ENCODE measurements at places on chromosomes 12 and 14.

- DNase-seq, result no peak
Measured at GRCh38 chr14:98503086-98503815, 768.7 kb downstream of the BCL11B start.

GRCh38 chr14:94173885-94174603 lies at the start of gene PPP4R4:
Gene PPP4R4, plus strand, starts transcription at chr14:94174322. Its CDS starts 144 bp downstream, at chr14:94174466.
- peak; percentile 77 for DNase-seq

DNA sequence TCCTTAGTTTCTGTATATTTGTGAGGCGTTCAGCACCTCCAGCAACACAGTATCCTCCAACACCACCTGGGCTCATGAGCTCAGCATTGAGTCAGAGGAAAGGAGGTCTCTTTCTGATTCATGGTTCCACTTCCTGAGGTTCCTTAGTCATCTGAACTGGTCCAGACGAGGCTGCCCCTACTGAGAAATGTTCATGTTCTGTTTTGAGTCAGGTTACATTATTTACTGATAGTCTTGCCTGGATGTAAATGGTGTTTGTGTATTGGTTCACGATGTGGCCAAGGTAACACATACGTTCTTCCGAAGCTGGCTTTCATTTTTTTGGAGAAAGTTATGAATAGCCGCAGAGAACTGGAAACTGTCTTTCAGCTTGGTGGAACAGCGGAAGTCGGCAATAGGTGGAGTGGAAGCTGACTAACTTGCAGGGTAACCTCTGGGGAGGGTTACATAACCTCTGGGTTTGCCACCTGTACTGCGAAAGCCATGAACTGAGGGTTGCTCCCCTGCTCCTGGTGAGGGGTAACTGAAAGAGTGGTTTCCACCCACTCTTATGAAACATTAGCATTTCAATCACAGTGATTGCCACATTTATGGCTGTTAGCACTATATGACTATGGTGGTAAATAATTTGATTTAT lies 42.2 kb upstream of the MANSC4 start:
- no peak for DNase-seq

DNA sequence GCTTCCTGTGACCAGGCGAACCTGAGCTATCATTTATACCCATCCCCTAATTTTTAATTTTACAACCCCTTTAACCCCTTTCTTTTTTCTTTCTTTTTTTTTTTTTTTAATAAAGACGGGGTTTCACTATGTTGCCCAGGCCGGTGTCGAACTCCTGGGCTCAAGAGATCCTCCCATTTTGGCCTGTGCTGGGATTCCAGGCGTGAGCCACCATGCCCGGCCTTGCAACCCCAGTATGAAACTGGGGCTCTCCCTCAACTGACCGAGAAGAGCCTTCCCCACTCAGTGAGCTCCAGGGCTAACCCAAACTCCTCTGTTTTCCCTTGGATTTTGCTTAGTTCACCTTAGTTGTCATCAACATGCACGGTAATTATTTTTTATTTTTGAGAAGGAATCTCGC lies 992 bp downstream of the CPSF2 start:
- no peak for DNase-seq

GRCh38 chr12:5295996-5296395 lies 135.9 kb upstream of the NTF3 start:
- DNase-seq, result no peak

DNA sequence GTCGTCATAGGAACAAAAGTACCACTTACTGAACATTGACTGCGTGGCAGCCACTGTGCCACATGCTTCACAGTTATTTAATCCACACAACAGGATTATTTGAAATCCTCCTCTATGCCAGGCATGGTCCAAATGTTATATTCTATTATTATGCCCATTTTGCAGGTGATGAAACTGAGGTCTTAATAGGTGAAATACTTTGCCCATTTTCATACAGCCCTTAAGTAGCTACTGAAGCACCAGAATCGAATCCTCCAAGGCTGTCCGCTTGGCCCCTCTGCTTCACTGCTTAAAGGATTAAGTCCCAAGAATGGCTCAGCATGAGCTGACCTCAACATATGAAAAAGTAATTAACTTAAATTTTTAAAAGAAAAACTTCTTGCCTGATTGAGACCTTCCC lies 212.8 kb downstream of the EGLN3 start:
- DNase-seq, result no peak

GRCh38 chr14:91170504-91171121 lies 56.7 kb downstream of the DGLUCY start:
- peak; percentile 52 for DNase-seq

DNA sequence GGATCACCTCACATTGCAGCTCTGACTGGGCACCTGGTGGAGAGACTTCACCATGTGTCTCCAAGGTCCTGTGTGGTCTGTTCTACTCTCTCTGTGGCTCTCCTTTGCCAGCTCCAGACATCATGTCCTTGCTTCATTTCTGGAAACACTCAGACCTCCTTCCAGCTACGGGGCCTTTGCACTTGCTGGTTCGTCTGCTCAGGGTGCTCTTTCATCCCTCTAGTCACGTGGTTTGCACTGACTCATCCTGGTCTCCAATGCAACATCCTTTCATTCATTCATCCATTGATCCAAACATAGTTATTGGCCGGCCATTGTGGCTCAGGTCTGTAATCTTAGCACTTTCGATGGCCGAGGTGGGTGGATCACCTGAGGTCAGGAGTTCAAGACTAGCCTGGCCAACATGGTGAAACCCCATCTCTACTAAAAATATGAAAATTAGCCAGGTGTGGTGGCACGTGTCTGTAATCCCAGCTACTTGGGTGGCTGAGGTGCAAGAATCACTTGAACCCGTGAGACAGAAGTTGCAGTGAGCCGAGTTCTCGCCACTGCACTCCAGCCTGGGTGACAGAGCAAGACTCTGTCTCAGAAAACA lies 23.9 kb upstream of the CCDC63 start:
- DNase-seq, result no peak

DNA sequence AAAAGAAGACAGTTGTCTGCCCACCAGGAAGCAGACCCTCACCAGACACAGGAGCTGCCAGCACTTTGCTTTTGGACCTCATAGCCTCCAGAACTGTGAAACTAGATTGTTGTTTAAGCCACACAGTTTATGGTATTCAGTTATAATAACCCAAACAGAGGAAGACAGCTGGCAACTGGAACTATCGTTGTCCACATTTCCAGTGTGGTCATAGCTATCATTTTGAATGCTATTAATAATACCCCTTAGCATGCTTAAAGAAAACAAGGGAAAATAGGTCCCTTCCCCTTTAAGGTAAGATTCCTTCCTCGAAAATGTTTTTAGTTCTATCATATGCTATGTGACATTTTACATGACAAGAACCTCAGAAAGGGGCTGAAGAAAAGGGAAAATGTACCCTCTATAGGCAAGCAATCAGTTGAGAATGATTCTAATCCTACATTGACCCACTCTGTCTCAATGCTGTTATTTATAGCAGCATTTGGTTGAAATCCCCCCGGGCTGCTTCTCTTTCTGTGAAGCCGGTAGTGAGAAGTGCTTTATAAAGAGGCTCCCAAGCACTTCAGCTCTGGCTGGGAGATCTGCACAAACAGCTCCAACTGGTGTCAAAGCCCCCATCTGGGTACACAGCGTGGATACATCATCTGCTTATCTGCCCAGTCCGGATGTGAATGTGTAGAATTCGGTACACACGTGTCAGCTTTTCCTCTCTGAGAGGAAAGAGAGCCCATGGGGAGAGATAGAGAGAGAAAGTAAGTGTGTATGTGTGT lies 221.2 kb upstream of the FLRT2 start:
- no peak for DNase-seq

GRCh38 chr14:49946320-49947141 lies 53.6 kb downstream of the ARF6 start:
- DNase-seq, result peak; percentile 22

- DNase-seq, result no peak
Measured at GRCh38 chr12:104514092-104514810, 57.5 kb downstream of the CHST11 start.

- no peak for DNase-seq
Measured at GRCh38 chr12:127430401-127430800, 836.6 kb upstream of the TMEM132C start.

DNA sequence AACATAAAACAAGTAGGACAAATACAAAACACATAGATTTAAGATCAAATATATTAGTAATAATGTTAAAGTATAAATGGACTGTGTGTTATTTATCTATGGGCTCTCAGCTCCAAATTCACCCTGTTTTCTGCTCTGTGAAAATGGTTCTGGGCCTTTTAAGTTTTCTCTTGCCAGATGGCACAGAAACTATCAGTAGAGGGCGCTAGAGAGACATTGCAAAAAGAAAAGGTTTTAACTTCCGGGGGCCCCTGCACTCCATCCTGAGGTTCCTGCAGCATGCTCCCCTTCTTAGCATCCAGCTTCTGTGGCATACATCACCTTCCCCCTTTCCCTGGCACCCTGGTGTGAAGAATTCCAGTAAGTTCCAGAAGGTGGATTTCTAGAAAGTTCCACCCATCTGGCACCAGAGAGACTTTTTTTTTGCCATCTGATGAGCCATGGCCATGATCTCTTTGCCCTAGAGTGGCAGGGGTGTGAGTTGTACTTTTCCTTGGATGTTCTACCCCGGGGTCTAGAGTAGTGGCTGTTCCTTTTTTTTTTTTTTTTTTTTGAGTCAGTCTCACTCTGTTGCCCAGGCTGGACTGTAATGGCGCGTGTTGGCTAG lies 29.3 kb downstream of the ZCRB1 start:
- no peak for DNase-seq

DNA sequence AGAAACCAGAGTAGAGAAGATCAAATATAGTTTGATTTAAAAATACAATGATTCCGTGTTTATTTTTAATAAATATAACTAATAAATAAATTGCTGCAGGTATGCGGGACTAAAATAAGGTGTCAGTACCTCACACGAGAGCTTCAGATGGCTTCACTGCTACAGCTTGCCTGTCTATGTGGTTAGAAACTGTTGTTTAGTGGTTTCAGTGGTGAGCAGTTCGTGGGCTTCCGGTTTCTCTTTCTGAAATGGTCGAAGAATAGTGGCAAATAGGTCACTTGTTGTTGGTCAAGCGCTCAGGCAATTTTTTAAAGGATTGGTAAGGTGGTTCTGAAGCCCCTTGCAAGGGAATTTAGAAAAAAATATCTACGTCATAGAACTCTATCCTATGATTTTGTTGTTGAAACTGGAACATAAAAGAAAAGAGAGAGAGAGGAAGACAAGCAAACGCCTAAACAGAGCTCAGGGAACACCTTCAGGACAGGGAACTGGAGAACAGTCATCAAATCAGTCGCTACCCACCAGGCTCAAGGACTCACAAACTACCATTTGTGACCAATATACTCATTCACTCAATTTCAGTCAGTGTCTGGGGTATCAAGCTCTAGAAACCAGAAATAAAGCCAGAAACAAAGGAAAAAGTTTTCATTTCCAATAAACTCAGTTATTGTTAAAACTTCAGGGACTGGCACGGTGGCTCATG lies 31.3 kb downstream of the GABARAPL1 start:
- DNase-seq, result no peak

DNA sequence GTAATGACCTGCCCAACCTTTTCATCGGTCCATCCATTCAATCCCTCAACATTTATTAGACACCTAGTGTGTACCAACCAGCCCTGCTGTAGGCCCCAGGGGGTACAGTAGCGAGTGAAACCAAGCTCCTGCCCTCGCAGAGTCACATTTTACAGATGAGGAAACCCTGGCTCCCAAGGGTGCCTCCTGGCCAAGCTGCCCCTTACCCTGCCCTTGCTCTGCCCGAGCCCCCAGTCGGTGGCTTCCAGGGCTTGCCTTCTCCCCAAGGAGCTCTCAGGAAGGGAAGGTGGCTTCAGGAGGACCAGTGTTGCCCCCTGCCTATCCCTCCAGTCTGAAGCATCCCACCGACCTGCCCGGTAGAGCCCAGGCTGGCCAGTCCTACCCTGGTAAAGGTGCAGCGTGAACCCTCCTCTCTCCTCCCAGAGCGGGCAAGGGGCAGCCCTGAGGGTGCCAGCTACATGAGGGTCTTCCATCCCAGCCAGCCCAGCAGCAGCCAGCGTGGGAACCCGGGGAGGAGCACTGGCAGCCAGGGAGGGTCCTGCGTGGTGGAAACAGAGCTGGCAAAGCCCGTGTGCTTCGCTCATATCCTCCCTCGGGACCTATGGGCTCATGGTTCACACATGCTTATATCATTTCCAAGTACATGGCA lies 670 bp upstream of the BEGAIN start:
- DNase-seq, result peak; percentile 51

GRCh38 chr12:133130808-133131128 lies 341 bp downstream of the ZNF10 start:
- no peak for DNase-seq

DNA sequence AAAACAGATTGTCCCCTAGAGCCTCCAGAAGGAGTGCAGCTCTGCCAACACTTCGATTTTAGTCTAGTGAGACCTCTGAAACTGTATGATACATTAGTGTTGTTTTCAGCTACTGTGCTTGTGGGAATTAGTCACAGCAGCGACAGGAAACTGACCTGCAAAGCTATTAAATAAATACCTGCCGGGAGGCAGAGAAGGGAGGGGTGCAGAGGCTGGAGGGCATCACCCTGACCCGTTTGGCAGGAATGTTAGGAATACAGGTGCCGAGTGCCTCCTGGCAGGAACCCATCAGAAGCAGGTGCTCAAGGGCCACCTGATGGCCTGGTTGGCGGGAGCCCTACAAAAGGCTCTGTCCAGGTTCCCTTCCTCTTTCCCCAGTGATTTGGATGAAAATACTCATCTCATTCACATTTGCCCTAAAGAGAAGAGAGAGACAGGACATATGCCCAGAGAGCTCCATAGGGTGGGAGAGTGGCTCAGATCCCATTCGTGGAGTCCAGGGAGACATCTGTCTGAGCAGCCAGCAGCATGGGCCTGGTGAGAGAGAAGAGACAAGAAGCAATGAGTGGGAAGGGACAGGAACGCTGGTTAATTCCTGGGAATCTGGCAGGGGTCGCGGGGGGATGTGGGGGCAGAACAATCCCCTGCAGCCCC lies 44.6 kb downstream of the C14orf132 start:
- DNase-seq, result no peak

GRCh38 chr14:53330441-53330840 lies 177.3 kb upstream of the DDHD1 start:
- DNase-seq, result no peak

- no peak for DNase-seq
Measured at GRCh38 chr12:115306380-115306779, 622.4 kb upstream of the TBX3 start.

GRCh38 chr12:121723200-121723599 lies 10.6 kb downstream of the TMEM120B start:
- DNase-seq, result no peak

DNA sequence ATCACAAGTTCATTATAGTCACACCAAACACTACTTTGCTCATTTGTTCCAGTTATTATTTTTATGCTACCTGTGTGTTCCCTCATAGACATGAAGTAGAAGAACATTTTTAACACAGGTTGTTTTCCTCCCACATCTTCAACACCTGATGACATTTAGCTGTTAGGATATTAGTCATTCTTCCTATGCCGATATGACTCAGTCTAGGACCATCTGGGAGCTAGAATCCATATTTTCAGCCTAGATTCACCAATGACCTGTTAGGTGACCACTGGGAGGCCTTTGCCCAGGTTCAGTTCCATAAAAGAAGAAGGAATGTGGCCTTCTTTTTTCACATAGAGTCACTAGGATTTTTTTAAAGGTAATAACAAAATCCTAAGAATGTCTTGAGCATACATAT lies 222.8 kb downstream of the C12orf42 start:
- DNase-seq, result no peak

Measured in posterior cingulate gyrus (tissue), 11 donors.